ENCODE measurements at places on chromosomes 5 and 9.
A peak's percentile ranks its signal among the peaks of the same experiment; 100 is the strongest.

DNA sequence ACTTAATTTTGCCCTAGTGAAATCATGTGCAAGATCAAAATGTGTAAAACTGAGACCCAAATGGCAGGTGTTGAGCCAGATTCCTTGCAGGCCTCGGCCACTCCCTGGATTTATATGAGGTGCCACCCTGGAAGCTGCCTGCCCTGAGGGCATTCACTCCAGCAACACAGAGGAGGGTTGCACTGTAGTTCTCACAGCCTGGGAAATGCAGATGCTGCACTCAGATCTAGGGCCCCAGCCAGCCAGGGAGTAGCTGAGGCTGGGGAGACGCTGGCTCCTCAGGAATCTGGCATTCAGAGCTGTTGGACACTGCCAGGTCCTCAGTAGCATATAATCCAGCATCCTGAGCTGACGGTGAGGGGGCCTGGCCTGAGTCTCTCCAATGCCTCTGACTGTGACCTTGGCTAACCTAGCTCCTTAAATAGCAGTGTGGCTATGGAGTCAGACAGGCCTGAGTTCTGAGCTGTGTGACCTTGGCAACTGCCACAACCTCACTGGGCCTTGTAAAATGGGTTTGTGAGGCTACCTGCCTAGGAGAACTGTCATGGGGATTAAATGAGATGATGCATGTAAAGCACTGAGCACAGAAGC is 8.7 kb downstream of the KCNMB1 start:
- DNase-seq = no peak

DNA sequence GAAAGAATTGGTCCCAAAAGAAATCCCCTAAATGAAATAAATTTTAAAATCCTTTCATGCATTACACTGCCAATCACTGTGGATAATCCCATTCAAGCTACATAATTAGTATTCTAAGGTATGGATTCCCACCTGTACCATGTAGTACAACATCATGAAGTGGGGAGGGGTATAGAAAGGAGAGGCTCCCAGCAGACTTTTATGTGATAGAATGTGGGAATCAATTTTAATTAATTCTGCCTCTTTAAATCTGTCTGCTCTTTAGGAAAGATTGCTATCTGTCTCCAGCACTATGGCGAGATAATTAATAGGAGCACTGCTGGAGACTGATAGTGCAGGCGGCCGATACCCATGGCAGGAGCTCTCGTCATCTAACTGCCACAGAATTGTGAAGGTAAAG is 95.4 kb downstream of the CDH12 start:
- DNase-seq = no peak

DNA sequence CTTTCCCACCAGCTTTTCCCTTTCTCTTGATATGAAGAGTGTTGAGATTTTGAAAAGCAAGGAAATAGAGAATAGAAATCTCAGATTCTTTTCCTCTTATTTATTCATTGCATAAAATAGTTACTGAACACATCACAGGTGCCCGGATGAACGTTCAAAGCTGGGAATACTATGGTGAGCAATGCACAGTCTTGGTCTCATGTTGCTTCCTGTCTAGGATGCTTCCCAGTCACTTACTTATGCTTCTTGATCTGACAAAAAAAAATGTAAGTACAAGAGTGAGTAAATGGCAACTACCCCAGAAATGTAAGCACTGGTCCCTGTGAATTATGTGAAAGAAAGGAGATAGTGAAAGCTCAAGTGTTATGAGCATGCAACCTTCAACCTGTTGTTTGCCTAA is 153.5 kb upstream of the S1PR3 start:
- DNase-seq = no peak

DNA sequence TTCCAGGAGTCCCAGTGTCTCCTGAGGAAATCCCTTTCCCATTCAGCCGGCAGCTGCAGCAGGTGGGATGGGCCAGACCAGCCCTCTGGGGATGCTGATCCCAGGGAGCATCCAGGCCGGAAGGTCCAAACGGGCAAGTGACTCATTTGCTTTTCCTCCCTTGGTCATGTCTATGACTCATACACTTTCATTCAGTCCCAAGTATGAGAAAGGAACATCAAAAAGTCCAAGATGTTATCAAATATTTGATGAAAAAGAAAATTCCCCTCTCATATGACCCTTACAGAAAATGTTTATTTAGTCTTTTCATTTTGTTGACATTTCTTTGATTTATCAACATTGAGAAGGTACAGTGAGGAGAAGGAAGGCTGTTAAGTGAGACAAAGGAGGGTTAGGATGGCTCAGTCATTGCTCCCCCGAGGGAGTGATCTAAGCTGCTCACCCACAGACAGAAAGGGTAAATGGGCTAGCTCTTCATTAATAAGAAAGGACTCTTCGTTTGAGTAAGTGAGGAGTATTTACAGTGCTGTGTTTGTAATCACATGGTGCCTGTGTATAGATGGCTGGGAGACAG is 117.6 kb upstream of the ANKRD55 start:
- DNase-seq = peak; percentile 74

DNA sequence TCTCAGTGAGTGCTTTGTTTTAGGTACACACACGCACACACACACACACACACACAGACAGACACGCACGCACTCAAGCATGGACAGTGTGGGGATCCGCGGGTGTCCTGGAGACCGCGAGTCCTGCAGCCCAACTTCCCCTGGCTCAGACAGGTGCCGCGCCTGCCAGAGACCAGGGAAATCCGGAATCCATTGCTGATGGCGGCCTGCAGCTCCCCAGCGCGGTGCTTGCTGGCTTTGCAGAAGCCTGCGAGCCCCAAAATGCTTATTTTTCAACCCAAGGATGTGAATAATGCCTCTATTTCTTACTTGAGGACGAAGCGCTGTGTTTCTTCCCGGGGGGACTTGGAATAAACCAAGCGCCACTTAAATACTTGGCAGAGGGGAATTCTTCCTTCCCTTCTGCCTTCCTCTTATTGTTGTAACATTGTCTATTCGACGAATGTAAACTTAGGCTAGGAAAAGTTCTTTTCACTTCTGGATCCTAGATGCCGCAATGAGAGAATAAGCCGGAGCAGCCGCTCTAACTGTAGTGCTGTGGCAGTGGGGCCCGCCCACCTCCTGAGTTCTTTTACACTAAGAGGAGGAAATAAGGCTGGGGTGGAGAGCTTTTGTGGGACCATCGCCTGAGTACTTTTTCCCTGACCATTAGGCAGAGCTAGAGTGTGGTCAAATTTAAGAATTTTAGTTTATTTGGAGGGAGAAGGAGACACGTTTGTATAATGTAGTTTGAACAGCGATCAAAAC is 802 bp downstream of the ITGA2 start:
- DNase-seq = no peak

GRCh38 chr9:126304971-126305320 is 21.7 kb upstream of the MVB12B start:
- no peak for DNase-seq

- DNase-seq = no peak
These were observed 106.5 kb downstream of the EPB41L4A start for GRCh38 chr5:112312295-112313275.

DNA sequence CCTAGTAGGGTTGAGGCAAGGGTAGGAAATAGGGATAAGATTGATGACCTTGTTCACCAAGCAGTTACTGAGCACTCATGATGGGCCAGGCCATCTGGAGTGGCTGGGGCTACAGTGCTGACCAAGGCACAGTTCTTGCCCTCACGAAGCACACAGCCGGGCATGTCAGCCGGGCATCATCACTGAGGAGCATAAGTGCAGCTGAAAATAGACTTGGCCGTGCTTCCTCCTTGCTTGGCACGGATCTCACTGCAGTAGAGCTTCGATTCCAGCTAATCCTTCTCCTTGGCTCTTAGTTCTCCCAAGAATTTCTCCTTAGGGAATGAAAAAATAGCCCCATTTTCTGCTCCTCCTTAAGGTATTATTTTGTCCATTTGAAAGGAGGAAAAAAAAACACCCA is 116.6 kb downstream of the NMUR2 start:
- no peak for DNase-seq

GRCh38 chr5:62403411-62404250 is at the start of gene DIMT1:
DIMT1 (minus strand) TSS chr5:62403905; CDS start chr5:62403772, 133 bp downstream.
- DNase-seq = peak; percentile 92

DNA sequence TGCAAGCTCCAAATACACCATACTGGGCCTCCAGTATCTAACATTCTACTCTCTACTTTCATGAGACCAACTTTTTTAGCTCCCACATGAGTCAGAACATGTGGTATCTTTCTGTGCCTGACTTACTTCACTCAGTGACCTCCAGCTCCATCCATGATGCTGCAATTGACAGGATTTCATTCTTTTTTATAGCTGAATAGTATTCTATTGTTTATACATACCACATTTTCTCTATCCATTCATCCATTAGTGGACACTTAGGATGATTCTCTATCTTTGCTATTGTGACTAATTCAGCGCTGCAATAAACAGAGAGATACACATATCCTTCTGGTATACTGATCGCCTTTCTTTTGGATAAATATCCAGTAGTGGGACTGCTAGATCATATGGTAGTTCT is 68.5 kb downstream of the EPB41L4A start:
- no peak for DNase-seq

DNA sequence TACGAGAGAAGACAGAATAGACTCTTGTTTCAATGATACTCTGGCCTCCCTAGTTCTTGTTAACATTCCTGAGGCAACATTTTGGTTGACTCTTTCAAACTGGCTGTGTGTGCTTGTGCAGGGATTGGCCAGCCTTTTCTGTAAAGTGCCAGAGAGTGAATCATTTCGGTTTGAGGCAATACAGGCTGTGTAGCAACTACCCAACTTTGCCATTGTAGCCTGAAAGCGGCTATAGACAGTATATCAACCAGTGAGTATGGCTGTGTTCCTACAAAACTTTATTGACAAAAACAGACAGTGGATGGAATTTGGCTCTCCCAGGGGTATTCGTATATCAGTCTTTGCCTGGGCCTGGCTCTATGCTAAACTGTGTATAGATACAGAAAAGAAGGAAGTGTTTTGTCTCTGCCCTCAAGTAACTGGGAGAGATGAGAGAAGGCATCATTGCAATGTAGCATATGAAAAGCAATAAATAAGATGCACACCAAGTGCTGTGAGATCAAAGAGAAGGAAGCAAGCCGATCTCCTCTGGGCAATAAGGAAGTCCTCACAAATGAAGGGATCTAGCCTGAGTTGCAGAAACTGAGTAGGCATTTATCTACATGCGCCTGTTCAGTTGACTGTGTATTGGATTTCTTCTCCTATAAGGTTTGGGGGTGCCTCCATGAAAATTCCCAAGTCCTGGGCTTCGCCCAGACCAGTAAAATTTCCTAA is 568.0 kb upstream of the KLF4 start:
- DNase-seq = no peak

DNA sequence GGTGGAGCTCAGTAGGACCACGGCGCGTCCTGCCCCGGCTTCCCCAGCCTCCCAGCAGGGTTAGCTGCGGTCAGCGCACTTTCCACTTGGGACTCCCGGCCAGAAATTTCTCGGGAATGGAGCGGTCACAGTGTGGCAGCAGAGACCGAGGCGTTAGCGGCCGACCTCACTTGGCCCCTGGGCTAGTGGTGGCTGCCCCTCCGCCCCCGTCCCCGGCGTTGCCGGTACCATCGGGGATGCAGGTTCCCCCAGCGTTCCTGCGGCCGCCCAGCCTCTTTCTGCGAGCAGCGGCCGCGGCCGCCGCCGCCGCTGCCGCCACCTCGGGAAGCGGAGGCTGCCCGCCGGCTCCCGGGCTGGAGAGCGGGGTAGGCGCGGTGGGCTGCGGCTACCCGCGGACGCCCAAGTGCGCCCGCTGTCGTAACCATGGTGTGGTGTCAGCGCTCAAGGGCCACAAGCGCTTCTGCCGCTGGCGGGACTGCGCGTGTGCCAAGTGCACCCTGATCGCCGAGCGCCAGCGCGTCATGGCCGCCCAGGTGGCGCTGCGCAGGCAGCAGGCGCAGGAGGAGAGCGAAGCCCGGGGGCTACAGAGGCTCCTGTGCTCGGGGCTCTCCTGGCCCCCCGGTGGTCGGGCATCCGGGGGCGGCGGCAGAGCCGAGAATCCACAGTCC is 460 bp downstream of the DMRTA1 start:
- no peak for DNase-seq

DNA sequence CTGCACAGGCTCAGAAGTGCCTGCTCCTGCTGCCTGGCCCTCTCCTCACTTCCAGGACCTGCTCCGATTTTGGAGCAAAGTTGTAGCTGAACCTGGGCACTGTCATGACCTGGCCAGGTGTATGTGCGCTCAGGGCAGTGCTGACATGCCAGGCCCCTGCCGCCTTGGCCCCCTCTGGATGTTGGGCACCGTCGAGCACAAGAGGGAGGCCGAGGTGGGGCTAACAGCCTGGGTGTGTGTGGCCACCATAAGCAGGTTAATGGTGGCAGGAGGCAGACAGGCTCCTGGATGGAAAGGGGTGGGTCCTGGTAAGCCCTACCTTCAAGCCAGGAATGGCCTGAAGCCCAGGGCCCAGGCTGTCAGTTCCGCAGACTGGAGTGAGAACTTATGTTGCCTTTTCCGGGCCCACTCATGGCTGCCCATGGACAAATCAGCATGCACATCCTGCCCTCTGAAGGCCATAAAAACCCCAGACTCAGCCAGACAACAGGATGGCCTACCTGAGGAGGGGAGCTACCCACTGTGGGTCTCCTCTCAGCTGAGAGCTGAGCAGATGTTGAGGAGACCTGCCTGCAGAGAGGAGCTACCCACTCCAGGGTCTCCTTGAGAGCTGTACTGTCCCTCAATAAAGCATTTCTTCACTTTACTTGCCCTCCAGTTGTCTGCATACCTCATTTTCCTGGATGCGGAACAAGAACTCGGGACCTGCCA is 66.2 kb downstream of the NACC2 start:
- no peak for DNase-seq

Measured in Panc1 (cell line).